ENCODE measurements at places on chromosomes 5 and 9.

- no peak for DNase-seq
These were observed 17.7 kb upstream of the AKNA start for GRCh38 chr9:114405294-114406034.

DNA sequence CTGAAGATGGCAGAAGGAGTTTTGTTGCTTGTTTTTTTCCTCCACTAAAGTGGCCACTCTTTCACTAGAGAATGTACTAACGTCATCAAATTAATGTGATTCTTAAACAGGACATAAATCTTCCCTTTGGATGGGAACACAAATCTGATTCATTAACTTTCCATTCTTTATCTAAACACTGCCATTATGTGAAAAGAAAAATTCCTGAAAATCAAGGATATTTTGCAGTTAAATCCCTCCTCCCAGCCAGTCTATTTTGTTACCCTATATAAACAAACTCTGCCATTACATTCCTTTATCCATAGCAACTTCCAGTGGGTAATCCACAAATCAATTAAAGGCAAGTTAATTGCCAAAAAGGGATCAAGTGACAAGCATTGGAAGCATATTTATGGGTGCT lies 546.5 kb downstream of the PDE4D start:
- DNase-seq, result no peak

DNA sequence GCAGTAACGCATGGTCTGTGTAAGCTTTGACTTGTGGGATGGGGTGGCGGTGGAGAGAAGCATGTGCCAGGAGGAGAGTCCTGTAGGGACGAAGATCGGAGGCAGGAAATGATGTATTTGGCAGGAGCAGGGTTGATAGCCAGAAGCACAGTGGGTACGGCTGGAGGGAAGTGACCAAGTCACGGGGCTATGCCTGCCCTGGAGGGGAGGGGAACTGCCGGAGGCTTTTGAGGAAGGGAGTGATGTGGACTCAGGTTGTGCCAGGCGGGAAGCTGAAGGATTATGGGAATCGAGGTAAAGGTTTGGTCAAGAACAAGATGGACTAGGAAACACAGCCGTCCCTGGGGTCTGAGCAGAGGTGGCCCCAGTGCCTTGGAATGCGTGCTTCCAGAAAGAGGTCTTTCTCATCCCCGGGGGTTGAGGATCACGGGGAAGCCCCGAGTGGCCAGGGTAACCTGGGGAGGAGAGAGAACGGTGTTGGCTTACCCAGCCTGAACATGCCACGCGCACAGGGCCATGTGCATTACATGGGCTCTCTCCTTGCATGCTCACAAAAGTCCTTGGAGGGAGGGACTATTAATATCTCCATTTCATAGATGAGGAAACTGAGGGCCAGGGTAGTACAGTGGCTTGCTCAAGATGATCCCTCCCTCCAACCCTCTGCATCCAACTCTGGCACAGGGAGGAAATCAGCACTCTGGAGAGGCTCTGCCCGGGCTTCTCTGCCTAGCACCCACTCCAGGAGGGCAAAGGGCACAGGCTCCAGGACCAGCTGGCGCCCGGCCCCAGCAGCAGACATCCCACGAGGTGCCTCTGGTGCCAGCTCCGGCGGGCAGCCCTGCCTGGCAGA lies 253.8 kb downstream of the PBX3 start:
- no peak for DNase-seq

GRCh38 chr9:14690948-14691730 lies 2.1 kb downstream of the ZDHHC21 start:
- DNase-seq, result no peak

DNA sequence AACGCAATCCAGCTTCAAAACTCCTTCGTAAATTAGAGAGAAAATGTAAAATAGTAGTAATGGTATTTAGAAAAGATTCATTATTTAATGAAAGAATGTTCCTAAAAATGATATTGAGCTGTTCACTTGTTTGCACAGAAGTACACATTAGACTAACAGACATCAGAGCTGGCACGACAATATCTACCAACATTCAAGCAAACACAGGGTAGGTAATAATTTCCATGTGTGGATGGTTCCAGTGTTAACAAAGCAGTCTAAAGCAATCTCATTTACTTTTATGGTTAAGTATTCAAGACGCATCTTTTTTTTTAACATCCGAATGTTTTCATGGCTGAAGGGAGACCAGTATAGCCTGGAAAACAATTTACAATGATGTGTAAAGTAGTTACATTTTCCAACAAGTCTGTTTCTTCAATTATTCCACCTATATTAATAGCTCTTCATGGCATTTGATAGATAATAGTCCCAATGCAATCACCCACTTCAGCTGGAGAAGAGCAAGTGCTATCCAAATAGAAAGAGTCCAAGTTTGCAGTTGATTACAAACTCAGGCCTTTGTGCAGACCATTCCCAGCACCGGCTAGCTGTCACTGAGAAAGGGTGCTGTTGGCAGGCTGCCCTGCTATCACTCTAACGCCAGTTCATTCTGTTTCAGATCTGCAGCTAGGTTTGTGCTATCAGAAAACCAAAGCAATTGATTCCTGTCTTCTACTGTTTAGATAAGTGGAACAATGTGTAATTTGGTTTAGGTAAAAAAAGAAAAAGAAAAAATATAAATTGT lies 458.8 kb downstream of the DTWD2 start:
- DNase-seq, result no peak

DNA sequence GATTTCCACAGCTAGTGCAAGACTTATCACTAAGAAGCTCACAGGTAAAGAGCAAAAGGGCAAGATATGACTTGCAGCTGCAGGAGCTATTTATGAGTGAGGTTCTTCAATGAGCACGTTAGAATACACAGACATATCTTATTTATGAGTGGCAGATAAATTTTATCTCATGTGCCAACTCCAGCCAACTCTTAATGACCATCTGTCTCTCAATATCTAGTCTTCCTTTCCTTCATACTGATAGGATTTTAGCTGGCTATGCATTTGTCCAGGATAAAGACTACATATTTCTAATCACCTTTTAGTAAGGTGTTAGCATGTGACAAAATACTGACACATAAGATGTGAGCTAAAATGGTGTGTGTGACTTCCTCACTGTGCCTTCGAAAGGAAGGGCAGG lies 304.5 kb downstream of the TRPM3 start:
- DNase-seq, result no peak
